ENCODE measurements at places on chromosomes 1 and 21.
A peak's percentile ranks its signal among the peaks of the same experiment; 100 is the strongest.

DNA sequence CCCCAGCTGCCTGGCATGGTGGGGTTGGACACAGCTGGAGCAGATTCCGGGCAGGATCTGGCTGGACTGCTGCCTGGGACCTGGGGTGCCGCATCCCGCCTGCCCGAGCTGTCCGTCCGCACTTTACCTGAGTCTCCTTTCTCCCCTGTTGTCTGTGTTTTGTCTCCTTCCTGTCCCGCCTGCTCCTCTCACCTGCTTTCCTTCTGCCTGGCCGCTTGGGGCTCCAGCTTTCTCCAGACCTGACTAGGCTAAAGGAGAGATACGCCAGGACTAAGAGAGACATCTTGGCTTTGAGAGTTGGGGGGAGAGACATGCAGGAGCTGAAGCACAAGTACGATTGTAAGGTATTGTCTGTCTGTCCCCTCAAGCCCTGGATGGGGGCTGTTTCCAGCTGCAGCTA lies 73.3 kb downstream of the ARHGEF10L start:
- DNase-seq, result no peak

DNA sequence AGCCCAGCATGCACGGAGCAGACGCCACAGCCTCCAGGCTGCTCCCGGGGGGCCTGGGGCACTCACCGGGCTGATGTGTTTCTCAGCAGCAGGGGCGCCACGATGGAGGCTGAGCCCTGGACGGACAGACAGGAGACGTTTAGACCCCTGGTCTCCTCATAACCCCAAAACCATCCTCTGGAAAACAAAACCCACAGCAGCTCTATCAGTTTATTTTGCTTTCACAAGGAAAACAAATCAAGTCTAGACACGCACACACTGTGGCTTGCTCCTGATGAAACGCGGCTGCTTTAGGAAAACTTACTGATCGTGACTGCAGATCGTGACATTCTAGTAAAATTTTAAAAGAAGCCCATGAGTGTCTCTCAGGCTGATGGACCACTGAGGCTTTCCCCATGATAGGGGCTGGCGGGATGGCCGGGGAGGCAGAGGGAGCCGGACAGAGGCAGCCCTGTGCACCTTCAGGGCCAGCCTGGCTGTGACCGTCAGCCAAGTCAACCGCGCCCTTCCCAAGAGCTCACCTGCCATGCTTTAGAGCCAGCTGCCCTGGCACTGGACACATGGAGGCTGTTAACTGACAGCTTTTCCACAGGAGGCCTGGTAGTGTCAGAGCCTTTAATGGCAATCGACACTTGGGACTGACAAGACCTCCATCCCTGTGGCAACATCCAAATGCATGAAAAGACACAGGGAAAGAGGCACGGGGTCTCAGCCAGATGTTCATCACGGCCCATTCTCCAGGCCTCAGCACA lies 5.2 kb downstream of the POFUT2 start:
- no peak for DNase-seq

GRCh38 chr1:233327651-233328141 lies at the start of gene MAP3K21:
MAP3K21 (plus strand) TSS chr1:233327724; CDS start chr1:233328029, 305 bp downstream.
- DNase-seq, result no peak

DNA sequence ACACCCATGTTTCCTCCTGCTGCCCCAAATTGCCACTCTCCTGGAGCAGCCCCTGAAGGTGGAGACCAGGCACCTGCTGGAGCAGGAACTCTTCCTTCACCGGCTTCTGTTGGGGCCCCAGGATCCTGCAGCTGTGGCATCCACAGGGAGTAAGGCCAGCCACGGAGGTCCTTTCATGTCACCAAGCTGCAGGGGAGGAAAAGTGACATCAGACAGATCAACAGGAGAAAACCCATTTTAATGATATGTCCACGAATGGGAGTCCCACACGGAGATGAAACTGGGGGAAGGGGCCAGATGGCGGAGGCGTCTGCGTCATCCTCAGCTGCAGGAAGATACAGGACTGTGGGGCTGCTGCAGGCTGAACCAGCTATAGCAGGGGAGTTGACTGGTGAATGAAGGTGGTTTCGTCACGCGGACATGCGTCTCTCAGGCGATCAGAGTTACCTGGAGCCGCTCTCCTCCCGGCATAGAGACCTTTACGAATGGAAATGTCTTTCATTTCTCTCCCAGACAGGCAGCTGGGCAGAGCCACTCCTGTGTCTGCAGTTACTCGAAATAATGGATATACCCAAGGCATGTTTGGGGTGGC lies 9.9 kb downstream of the TP73 start:
- DNase-seq, result no peak

DNA sequence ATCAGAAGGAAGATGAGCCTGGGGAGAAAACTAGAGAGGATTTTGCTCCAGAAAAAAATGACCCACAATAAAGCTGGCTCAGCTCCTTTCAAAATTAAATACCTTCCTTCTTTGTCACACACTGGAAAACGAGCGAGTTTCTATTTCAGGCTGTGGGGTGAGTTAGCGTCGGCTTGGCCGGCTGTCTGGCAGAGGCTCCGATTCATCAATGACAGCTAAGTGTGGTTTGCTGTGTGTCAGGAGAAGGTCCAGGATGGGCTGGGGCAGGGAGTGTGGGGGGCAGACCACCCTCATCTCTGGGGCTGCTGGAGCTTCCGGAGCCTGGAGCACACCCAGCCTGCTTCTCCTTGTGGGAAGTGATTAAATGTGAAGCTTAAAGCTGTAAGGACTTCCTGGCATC lies 120.2 kb downstream of the ETS2 start:
- peak; percentile 42 for DNase-seq

- DNase-seq, result no peak
Measured at GRCh38 chr1:203765029-203765837, at the start of gene LAX1. LAX1 (plus strand) TSS chr1:203765183; CDS start chr1:203765566, 383 bp downstream.

- DNase-seq, result no peak
Measured at GRCh38 chr21:43317959-43318358, 109.0 kb downstream of the SIK1 start.

- no peak for DNase-seq
Measured at GRCh38 chr1:198764748-198765147, 125.9 kb downstream of the PTPRC start.
